Activated gamma-delta T cell treated with Interleukin-2 at 50 U/mL for 16 hours (primary cell): ENCODE measurements at places on chromosomes 12 and 14.

GRCh38 chr14:29741909-29742401 lies 185.7 kb downstream of the PRKD1 start:
- DNase-seq = no peak

DNA sequence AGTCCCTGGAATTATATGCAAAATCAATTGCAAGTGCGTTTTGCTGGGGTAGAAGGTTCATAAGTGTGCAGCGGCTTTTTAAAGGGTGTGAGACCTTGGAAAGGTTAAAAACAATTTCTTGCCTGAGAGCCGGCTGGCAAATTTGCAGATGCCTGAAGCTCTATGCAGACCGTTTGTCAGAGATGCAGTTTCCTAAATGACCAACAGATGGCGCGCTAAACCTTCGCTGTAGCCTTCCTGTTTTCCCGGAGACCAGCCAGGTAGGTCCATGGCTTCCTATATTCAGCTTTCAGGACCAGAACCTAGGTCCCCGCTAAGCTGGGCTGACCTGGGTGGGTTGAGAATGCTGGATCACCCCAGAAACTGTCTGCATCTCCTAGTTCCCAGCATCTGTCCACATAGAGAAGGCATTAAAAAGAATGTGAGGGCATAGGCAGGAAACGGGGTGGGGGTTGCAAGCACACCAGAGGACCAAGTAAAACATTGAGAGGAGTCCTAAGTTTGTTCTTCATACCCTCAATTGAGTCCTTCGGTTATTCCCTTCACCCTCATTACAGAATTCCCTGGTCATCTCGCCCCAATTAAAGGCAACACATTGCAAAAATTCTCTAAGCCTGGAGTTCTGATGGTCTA lies 5.7 kb upstream of the NOS1 start:
- peak; percentile 11 for DNase-seq

GRCh38 chr12:55933799-55934742 lies 3.1 kb downstream of the DGKA start:
- no peak for DNase-seq

DNA sequence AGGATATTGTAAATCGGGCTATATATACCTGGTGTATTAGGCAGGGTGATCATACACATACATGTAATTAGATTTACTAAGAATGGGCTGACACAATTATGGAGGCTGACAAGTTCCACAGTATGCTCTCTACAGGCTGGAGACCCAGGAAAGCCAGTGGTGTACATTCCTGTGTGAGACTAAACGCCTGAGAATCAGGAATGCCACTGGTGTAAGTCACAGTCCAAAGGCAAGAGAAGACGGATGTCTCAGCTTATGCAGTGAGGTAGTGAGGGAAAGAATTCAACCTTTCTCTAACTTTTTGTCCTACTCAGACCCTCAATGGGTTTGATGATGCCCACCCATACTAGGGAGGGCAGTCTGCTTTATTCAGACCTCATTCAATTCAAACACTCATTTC lies 57.1 kb downstream of the METTL25 start:
- no peak for DNase-seq

DNA sequence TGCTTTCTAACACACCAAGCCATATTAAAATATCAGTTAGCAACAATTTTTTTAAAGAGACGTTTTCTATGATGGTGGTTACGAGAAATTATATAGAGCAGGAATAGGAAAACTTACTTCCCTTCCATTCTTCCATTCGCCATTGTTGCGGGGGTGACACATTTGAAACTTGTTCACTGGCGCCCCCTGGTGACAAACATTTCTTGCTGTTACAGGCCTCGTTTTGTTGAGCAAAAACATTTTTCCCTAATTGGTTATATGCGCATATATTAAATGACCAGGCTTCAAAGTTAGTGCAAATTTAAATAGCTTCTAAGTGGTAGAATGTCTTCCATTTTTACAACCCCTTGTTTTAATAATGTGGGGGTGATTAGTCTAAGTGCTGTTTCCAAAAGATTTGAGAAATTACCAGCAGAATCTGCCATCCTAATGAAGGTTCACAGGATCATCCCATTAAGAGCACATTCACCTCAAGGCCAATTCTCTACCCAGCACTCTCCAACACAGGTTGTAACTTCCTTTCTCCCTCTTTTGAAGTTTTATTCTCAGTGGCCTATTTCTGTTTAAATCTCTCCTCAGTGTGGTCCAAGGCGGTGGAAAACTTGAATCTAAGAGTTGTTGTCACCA lies 1124.7 kb downstream of the FLRT2 start:
- peak; percentile 21 for DNase-seq

DNA sequence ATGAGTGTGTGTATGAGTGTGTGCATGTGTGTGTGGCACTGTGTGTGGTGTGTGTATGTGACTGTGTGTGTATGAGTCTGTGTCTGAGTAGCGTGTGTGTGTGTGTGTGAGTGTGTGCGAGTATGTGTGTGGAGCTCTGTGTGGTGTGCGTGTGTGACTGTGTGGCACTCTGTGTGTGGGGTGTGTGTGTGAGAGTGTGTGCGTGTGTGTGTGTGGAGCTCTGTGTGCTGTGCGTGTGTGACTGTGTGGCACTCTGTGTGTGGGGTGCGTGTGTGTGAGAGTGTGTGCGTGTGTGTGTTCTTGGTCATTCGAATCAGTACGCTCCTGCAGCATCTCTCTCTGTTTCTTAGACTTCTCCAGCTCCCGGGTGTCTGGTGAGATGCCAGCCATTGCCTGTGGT lies 76.9 kb upstream of the TMEM132C start:
- no peak for DNase-seq

GRCh38 chr12:51013441-51013840 lies 12.7 kb downstream of the SLC11A2 start:
- DNase-seq = no peak

DNA sequence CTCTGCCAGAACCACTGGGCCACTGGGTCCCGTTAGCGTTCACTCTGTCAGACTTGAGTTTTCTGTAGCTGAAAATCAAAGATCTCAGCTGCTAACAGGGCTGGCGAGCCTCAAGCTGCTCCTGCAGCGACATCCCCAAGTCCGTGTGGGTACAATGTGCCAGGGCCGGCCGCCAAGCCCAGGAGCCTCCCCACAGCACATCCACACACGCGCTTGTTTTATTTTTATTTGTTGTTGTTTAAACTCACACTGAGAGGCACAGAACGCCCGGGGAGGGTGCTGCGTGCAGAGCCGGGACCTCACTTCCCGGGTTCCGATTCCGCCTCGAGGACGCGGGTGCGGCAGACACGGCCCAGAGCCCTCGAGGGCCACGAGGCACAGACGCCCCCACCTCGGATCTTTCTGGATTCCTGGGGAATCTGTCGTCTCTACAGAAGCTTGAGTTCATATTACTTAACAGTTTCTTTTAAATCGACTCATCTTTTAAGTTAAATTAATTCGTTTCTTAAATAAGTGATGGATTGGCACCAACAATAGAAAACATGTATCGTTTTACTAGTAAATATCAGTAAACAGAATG lies 9.3 kb downstream of the GALNT9 start:
- no peak for DNase-seq

GRCh38 chr12:66132408-66132807 lies 1.9 kb upstream of the LLPH start:
- DNase-seq = no peak

- no peak for DNase-seq
Measured at GRCh38 chr14:23358553-23359166, 6.0 kb upstream of the SLC22A17 start.

DNA sequence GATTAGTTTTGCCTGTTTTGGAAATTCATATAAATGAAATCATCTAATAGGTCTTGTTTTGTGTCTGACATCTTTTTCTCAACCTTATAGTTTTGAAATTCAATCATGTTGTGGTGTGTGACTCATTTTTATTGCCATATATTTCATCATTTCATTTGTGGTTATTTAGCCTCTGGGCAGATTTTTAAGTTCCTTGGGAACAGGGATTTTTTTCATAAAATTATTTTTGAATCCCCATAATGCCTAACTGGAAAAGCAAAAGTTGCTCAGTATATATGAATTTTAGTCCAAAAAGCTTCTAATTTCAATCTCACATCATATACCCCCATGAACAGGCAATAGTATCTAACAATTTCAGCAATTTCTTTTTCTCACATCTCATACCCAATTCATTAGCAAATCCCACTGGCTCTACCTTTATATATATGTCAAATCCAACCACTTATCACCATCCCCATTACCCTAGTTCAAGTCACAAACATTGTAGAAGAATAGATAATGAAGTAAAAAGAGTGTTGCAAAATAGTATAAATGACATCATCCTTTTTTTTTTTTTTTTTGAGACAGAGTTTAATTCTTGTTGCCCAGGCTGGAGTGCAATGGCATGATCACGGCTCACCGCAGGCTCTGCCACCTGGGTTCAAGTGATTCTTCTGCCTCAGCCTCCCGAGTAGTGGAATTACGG lies 2.6 kb upstream of the OR6J1 start:
- no peak for DNase-seq

DNA sequence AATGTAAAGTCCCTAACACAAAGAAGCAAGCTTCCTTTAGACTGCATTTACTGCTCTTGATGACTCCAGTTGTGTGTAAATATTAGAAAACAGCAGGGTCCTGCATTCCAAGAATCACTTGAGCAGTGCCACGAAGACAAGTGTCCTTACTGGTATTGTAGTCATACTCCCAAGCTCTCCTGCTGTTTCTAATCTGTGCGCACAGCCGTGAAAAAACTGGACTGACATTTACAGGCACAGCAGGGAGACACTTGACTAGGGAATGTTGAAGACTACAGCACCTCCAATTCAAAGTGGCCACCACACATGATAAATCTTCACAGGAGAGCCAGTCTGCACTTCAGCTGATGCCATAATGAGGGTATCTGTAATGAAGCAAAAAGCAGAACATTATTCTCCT lies 91.4 kb downstream of the VRK1 start:
- no peak for DNase-seq

- DNase-seq = no peak
Measured at GRCh38 chr12:125210104-125210755, 145.0 kb downstream of the AACS start.

GRCh38 chr12:129706716-129707115 lies 197.1 kb downstream of the TMEM132D start:
- DNase-seq = no peak

GRCh38 chr14:104522926-104523545 lies 56.5 kb upstream of the C14orf180 start:
- no peak for DNase-seq

DNA sequence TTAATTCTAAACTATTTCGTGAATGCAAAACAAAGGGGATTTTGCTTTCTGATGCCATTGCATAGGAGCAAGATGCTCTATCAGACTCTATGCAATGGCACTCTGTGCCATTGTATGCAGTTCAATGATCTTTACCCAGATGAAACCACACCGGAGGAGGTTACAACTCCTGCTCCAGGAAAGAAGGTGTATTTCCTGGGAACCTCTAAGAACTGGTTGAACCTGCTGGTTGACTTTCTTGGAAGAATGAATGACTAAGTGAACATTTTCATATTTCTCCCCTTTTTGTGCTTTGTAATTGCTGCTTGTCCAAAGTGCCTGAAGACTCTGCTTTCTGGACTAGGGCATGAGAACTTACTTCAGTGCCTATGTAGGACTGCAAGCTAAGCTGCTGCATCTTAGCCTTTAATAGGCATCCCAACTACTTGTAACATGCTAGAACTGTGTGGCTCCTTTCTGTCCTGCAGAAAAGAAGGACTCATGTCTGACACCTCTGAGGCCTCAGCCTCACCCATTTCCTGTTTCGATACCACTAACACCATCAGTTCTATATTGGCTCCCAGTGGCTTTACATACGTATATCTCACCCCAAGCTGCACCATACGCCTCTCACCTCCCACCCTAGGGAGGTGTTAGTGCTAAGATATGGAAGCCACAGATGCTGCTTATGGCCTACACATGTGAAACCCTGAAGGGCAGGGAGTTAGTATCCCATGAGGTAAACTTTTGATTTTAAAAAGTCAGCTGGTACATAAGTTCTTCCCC lies 193.5 kb upstream of the CNOT2 start:
- peak; percentile 5 for DNase-seq

- no peak for DNase-seq
Measured at GRCh38 chr12:55385891-55386290, 14.4 kb upstream of the OR6C65 start.
